ENCODE measurements at places on chromosomes 2 and 18. TPM values are rescaled to one million over a fixed set of nuclear protein-coding genes. Genes with fewer than 3 reads are reported as not detected.
A peak's percentile ranks its signal among the peaks of the same experiment; 100 is the strongest.

Gene SNRNP27
- polyA plus RNA-seq = 11.2 TPM

DNA sequence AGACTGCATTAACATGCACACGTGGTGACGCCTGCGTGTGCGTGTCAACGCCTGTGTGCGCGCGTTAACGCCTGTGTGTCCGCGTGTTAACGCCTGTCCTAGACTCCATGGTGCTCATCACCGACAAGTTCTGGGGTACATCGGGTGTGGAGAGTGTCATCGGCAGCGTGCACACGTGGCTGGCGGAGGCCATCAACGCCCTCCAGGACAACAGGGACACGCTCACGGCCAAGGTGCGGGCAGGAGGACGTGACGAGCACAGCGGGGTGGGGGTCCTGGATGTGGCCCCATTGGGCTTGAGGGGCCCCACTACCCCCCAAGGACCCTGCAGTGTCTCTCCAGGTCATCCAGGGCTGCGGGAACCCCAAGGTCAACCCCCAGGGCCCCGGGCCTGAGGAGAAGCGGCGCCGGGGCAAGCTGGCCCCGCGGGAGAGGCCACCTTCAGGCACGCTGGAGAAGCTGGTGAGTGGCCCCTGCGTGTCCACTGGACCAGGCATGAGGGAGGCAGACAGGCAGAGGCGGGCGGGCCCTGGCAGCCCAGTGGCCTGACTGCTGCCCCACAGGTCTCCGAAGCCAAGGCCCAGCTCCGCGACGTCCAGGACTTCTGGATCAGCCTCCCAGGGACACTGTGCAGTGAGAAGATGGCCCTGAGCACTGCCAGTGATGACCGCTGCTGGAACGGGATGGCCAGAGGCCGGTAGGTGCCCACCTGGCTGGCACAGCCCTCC lies 29.2 kb downstream of the GPC1 start:
- H3K27ac ChIP-seq = no peak overlapping the region
- H3K4me1 ChIP-seq = no peaks in the 10 kb centered on the region
- no peaks in the 10 kb centered on the region for H3K27me3 ChIP-seq
- peak; percentile 22 for DNase-seq
- no peaks in the 10 kb centered on the region for H3K36me3 ChIP-seq

GRCh38 chr18:9135081-9135911 lies 1.3 kb upstream of the ANKRD12 start:
- peaks cover 6% of the 10 kb centered on the region for H3K4me1 ChIP-seq
- no peak for DNase-seq
- H3K27ac ChIP-seq = peak overlapping the region; percentile 97
- H3K36me3 ChIP-seq = no peaks in the 10 kb centered on the region

DNA sequence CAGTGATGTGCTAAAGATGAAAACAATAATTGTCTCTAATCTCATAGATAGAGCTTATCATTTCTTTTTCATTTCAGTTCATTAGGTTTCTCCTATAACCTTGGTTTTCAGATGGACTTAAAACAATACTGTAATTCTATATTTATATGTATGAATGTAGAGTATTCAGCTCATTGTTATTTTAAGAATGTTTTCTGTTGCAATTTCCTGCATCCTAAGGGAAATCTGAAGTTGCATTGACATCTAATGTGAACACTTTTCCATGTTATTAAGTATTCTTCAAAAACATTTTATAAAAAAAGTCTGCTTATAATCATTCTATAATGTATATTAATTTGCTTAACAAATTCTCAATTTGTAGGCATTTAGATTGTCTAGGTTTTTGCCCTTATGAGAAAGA lies 288.9 kb downstream of the XIRP2 start:
- H3K27me3 ChIP-seq = no peaks in the 10 kb centered on the region
- no peak overlapping the region for H3K4me3 ChIP-seq
- no peaks in the 10 kb centered on the region for H3K36me3 ChIP-seq
- no peak for DNase-seq
- H3K27ac ChIP-seq = no peak overlapping the region

DNA sequence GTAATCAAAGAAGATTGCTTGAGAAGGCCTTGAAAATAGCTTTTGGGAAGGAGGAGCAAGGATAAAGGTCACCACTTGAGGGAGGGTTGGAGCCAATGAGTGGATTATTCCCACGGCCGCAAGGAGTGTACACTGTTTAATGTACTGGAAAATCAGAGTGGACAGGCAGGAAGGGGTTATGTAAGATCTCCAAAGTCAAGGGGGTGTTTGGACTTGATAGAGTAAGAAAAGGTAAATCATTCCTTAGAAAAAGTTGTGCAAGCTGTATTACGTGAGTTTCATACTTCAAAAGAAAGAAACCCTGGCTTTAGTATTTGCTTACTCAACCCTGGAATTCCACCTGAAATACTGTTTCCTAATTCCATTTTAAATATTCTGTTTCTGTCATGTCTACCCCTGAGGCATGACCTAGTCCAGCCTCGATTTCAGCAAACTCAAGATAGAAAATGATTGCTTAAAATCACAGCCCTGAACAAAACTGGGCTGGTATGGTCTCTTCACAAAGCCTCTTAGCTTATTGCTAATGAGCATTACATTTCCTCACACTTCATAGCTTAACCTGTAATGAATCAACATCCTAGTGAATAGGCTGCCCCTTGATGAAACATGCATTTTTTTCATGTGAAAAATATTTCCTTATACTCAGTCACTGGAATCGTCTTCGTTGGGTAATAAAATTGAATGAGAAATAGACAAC lies 1.1 kb downstream of the MREG start:
- DNase-seq = no peak
- H3K36me3 ChIP-seq = no peaks in the 10 kb centered on the region
- H3K27ac ChIP-seq = peak overlapping the region; percentile 72
- H3K4me1 ChIP-seq = peaks cover 5% of the 10 kb centered on the region
- no peaks in the 10 kb centered on the region for H3K27me3 ChIP-seq

- H3K4me1 ChIP-seq = no peaks in the 10 kb centered on the region
- no peaks in the 10 kb centered on the region for H3K27me3 ChIP-seq
- H3K36me3 ChIP-seq = no peaks in the 10 kb centered on the region
Observed at GRCh38 chr2:105581555-105581944, 163.2 kb upstream of the NCK2 start.

DNA sequence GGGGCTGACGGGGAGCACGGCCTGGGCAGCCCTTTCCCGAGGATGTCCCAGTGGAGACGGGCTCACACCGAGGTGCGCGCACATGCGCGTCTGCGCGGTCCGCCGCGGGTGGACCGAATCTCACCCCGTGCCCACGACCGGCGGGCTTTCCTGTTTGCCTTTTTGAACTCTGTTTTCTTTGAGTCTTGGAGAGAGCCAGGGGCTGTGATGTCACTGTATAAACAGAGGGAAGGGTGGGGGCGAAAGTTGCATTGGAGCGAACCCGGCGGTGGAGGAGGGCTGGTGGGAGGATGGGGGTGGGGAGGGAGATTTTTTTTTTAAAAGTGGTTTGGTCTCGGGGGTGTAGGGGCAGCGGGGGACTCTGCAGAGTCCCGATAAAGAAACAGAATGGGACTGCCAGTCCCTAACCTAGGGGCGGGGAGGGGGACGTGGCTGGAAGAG lies 141.2 kb upstream of the CTAGE1 start:
- peaks cover 4% of the 10 kb centered on the region for H3K4me1 ChIP-seq
- H3K36me3 ChIP-seq = no peaks in the 10 kb centered on the region
- H3K4me3 ChIP-seq = peak overlapping the region; percentile 55

DNA sequence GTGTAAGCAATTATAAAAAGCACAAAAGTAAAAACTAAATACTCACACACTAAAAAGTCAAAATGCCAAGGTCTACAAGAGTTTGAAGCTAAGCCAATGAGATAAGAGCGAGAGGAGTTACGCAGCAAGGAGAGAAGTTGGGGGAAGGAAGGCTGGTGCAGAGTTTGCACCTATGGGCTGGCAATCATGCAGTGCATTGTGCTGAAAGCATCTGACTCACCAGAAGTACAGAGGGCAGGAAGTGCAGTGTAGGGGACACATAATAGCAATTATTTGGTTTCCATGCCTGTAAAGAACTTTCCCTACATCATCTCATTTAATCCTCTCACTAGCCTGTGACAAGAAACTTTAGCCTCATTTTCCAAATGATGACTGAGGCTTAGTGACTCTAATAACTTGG lies 142.7 kb upstream of the KYNU start:
- DNase-seq = no peak
- H3K27ac ChIP-seq = no peak overlapping the region
- no peaks in the 10 kb centered on the region for H3K36me3 ChIP-seq
- H3K4me3 ChIP-seq = no peak overlapping the region

DNA sequence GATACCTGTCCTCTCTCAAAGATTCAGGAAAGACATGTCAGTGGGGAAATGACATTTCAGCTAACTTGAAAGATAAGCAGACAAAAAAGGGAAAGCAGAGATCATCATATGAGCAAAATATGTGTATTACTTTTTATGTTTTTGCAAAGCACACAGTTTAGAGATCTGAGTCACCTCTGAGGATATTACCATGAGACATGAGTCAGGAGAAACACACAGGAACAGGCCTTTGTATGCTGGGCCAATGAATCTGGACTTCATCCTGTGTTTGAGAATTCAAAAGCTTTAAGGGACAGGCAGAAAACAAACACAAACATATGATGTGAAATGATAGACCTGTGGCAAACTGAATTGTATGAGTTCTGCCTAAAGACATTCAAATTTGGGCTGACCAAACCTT lies 306.0 kb upstream of the EPC2 start:
- H3K27me3 ChIP-seq = no peaks in the 10 kb centered on the region
- DNase-seq = no peak
- no peaks in the 10 kb centered on the region for H3K36me3 ChIP-seq
- no peak overlapping the region for H3K27ac ChIP-seq
- H3K4me1 ChIP-seq = no peaks in the 10 kb centered on the region

DNA sequence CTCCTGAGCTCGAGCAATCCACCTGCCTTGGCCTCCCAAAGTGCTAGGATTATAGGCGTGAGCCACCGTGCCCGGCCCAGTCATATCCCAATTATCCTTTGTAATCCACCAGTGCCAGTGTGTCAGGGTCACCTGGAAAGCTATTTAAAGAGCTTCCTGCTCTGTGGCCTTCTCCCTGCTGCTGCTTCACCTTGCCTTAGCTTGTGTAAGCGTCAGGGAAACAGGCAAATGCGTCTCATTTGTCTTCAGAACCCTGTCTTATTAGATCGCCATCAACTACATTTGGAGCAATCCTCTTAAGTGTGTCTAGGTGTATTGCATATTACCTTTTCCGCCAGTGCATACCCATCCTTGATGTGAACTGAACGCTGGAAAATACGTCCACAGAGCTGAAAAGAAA lies 10.2 kb downstream of the KIF5C start:
- H3K27me3 ChIP-seq = no peaks in the 10 kb centered on the region
- H3K36me3 ChIP-seq = no peaks in the 10 kb centered on the region
- H3K27ac ChIP-seq = no peak overlapping the region
- DNase-seq = no peak
- H3K4me1 ChIP-seq = no peaks in the 10 kb centered on the region
